MV-4-11 (cell line): ENCODE measurements at places on chromosomes 2 and 18.

DNA sequence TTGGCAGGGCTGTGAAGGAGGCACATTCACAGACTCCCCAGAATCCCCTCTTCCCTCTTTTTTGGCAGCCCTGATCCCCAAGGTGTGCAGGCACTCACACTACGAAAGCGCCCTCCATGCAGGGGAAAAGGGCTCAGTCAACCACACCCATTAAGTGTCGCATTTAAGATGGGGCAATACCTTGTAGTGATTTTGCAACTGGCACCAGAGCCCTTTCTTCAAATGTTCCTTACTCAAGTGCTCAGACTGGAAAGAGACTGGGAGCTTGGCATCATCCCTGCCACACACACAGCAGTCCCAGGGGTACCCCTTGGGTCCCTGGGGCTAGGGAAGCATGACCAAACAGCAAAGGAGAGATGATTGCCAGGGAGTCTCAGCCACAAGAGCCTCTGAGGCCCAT, 190.1 kb downstream of the HAUS1 start:
- peak; percentile 25 for DNase-seq

DNA sequence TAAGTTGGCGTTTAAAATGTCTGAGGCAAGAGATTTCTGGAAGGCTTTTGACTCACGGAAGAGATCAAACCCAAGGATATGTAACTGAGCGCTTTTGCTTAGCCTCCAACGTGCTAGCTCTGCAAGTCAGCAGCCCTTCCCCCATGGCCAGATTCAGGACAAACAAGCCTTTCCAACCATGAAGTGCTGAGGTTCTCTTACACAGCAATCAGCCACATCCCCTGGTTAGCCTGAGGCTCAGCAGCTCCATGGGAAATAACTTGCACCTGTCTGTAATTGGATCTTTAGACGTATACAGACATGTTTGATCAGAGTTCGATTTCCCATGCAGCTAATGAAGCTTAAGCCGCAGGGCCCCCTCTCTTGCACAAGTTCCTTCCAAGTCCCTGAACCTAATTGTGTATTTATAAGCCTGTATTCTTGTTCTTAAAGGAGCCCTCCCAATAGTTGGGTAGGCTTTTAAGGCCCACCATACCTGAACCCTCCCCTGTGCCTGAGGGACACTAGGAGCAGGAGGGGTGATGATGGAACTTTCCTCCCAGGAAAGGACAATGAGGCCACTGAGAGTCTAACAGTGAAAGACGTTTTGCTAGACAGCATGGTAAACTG, 2.1 kb upstream of the TMEM131 start:
- no peak for DNase-seq

DNA sequence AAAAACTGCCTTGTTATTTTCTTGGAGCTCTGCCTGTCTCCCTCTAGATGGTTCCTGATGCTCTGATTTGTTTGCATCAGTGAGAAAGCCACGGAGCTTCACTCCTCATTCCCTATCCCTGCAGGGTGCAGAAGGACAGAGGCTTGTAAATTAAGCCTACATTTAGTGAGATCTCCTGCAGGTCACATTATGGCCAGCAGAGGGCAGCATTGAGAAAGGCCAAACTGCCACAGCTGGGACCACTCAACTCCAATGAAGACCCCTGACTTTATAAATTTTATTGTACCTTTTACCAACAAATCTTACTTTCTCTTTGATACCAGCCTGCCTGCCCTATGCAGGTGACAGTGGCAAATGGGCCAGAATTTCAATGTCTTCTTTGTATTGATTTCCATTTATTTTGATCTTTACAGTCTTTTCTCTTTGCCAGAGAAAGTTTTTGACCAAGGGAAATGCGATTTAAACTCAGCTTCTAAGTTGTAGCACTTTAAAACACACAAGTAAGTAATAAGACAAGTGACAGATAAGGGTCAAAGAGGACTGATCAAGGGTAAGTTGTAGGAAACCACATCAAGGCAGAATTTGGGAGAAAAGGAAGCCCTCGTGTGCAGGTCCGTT, 1029.1 kb upstream of the KLHL29 start:
- DNase-seq, result peak; percentile 1

DNA sequence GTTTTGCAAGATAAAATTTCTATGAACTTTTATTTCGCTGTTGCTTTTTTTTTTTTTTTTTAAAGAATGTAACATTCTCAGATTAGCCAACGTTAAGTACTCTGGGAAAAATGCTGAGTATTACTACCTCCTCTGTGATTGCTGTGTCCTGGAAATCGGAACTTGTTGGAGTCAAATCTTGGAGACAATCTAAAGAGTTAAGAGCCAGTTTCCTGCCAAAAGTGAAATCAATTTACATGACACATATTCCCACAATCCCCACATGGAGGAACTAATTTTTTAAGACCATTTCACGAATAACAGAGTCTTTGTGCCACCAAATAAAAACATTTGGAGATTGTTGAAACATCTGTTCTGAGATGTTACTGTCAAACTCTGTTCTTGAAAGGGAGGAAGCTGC, 127.8 kb downstream of the MEP1B start:
- no peak for DNase-seq

GRCh38 chr2:74593826-74594772, 39.6 kb downstream of the DOK1 start:
- DNase-seq, result no peak

- DNase-seq, result no peak
Observed at GRCh38 chr2:143758629-143759330, 629.6 kb downstream of the ARHGAP15 start.

- DNase-seq, result no peak
Observed at GRCh38 chr2:110858993-110859701, 126.8 kb downstream of the ACOXL start.

DNA sequence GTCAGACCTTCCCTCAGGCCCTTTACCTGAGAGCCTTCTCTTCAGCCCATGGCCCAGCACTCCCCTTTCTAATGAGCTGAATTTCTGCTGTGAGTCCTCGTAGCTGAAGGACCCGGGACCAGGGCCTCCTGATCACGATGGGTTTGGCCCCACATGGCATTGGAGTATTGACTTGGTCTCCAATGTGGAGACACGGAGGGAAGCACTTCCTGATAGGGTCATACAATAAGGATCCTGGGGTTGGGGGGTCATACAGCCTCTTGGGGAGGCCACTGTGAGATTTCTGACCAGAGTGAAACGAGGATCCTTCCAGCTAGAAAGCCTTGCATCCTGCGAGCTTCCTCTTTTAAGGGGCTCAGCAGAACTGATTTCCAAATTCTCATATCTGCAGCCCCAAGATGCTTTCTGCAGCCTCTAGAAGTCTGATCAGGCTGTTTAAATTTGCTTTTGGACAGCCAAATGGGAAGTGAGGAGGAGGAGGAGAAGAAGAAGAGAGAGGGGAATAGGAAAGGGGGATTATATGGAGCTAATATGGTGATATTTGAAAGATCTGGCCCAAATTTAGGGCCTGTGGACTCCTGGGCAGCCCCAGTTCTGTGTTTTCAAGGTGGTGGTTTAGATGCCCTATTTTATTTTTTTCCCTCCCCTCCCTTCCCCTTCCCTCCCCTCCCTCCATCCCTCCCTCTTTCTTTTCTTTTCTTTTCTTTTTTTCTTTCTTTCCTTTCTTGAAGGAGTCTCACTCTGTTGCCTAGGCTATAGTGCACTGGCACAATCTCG, 38.9 kb downstream of the RHOB start:
- peak; percentile 27 for DNase-seq

DNA sequence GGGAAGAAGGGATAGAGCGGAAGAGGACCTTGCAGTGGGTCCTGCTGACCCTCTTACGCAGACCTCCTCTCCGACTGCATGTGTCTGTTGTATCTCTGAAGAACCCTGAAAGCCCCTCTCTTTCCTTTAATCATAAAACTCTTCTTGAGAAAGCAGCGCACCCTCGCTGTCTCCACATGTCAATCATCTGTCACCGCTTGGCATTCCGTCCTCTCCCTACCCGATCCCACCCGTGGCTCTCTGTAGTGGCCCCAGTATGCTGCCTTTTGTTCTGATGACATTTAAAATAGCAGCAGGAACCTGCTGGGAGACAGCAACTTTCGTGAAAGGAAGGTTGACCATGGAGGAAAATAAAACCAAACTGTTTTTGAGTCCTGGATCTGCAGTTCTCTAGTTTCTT, 582.9 kb upstream of the SALL3 start:
- no peak for DNase-seq

DNA sequence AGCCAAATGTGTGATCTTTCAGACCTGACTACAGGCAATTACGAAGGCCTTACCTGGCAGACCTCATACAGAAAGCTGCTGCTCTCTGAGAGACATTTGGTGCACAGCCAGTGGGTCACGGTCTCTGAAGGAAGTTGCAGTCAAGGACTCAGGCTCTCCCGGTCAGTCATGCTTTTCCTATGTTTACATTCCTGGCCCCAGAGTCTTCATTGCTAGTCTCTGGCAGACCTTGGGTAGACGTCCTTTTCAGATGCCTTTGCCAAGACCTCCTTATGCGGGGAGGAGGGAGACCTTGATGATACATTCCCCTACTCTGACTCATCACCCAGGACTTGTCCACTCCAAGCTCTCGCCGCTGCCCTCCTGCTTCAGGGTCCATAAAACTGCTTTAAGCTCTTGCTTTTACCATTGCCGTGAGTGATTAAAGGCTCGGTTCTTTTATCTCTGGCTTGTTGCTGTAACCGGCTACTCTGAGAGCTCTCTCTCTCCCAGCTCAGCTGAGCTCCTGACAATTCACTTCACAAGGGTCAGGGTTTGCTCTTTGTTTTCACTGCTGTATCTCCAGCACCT, 62.0 kb upstream of the SLC35F5 start:
- DNase-seq, result no peak

DNA sequence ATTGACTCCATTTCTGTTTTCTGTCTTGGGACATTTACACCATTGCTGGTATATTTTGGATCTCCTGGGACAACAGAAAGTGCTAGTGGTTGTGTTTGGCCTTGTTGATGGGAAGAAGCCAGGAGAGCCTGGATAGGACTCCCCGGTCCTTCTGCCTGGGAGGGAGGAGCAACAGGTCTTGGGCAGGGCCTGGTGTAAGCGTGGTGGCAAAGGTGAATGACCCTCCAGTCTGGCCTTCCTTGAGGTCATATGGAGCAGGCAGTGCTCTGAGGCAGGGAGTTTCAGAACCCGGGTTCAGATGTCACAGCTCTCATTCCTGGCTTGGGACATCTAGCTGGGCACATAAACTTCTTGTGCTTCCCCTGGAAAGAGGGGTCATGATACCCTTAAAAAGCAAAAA, 56.0 kb upstream of the RBM44 start:
- DNase-seq, result no peak

DNA sequence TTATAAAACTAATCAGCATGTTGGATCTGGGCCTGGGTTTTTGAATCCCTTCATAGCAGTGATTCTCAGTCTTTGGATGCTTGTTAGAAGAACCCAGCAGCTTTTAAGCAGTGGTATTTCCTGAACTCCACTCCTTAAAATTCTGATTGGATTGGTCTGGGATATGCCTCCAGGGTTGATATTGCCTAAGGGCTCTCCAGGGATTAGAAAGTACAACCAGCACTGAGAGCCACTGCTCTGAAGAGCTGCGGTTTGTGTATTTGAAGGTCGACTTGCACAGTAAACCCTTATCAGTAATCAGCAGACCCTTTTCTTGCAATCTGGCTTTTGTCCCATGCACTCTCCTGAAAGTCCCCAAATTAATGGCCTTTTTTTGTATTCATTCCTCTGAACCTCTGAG, 17.0 kb upstream of the RBMS1 start:
- DNase-seq, result no peak

DNA sequence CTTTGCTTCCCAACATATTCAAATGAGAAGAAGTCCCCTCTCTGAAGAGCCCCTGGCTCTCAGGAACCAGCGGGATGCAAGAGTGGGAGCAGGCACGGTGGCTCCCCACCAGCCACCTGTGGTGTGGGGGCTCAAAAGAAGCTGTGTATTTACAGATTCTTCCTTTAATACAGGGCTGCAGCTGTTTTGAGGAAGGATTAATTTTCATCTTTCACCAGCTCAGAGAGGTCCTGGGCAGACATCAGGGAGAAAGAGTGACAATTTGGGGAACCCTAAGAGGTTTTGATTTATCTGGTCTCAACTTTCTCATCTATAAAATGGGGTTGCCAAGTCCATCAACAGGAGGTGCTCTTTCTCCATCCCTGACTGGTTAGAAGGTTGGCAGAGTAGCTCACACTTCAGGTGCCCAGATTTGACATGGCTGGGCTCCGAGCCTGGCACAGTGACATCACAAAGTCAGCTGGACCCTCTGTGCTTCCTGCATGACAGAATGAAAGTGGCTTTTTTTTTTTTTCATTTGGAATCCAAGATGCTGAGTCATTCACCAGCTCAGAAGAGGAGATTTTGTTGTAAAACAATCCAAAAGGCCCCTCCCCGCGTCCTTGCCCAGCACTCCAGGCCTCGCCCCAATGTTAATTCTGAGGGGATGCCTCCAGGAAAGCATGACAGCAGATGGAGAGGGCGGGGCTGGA, 15.5 kb upstream of the SIX2 start:
- DNase-seq, result no peak

DNA sequence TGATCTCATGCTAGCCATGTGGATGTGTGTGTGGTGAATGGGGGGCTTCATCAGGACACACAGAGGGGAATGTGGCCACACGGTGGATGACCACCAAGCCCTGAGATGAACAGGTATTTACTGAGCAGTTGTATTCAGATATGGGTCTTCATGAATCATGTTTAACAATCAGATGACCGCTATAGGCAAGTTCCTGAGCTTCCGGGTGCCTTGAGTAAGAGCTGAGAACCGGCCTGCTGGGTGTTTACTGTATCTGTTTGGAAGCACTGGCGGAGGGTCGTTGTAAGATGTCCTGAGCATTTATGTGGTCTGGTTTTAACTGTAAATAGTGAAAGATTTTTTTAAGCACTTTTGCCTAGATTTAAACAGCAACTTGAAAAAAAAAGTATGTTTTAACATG, 43.9 kb downstream of the BOLA3 start:
- DNase-seq, result no peak

DNA sequence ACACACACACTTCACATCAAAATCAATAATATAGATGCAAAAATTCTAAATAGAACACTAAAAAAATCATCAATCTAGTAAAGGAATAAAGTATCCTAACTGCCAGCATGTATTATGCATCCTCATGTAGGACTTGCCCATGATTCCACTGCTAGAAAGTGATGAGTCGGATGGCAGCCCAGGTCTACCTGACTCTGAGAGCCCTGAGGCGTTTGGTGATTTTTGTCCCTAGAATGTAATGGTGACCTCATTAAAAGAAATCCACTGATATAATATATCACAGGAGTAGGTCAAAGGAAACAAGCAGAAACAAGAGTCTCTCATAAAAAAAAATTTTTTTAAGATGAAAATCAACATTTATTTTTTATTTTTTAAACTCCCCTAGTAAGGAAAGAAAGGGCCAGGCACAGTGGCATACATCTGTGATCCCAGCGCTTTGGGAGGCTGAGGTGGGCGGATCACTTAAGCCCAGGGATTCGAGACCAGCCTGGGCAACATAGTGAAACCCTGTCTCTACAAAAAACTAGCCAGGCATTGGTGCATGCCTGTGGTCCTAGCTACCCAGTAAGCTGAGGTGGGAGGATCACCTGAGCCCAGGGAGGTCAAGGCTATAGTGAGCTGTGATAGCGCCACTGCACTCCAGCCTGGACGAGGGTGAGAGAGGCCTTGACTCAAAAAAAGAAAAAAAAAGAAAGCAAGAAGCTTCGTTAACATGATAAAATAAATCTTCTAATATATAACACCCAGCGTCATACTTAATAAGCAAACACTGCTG, 24.4 kb upstream of the ACTG2 start:
- no peak for DNase-seq
